Ammon's horn (tissue), 1 donor: ENCODE measurements at places on chromosomes 4 and X.
A peak's percentile ranks its signal among the peaks of the same experiment; 100 is the strongest.

GRCh38 chr4:185257086-185257485 is 47.7 kb downstream of the SNX25 start:
- DNase-seq = no peak

DNA sequence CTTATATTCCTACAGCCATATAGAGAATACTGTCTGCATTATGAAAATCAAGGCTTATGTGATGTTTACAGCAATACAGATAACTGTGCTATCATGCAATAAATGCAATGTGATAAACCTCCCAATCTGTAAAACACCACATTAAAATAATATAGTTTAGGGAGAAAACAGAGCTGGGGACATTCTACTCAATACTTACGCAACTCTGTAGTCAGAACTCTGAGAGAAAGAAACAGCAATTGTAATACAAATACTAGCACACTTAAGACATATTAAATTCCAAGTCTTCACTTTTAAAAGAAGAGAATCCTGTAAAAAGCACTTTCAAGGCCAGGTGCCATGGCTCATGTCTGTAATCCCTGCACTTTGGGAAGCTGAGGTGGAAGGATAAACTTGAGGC is 61.4 kb downstream of the ANKRD17 start:
- DNase-seq = no peak

- no peak for DNase-seq
Observed at GRCh38 chr4:1019320-1019719, 7.9 kb downstream of the FGFRL1 start.

- no peak for DNase-seq
Observed at GRCh38 chr4:119246177-119246733, 33.7 kb downstream of the USP53 start.

DNA sequence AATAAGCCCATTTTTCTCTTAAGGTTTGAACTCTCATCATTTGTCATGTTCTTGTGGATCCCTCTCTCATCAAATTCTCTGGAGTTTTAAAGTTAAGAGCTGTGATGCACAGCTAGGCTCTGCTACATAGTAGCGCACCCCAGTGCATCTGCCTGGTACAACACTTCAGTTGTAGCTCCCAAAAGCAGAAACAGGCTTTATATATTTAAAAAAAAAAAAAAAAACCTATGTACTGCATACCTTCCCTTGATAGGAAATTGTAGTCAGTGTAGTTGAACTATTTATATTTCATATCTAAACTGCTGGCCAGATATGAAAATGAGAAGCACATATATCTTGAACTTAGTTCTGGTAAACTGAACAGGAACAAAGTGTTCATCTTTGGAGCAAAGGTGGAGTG is 131.4 kb downstream of the KLHL13 start:
- DNase-seq = no peak

DNA sequence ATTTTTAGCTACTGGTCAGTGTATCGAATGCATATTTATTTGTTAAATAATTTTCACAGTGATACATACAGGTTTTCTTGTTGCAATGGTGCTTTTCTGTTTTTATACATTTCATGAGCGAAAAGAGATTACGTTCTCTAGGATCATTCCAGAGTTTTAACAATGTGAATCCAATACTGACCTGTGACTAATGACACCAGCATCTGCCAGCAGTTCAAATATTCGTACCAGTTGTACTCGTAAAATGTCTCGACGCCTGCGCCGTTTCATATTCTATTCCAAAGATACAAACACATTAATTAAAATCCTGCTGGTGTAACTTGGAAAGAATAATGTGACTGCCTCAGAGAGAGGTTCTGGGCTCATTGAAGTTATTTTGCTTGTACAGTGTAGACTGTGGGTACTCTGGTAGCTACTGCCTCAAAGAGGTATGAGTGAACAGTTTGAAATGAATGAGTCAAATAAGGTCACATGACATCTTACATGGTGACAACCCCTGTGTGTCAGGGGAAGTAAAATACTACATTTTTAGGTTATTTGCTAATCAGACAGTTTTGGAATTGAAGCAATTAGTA is 80.7 kb downstream of the ZAR1 start:
- DNase-seq = no peak

DNA sequence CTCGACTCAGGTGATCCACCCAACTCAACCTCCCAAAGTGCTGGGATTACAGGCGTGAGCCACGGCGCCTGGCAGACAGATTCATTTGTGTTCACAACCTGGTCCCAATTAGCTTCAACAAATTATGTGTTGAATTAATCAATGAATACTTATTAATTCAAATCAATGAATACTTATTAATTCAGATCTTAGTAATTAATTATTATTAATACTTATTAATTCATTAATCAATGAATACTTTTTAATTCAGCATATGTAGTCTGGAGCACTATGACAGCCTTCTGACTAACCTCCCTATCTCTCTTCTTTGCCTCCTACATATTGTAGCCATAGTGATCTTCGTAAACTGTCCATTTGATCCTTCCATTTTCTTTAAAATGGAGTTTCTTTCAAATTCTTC is 56.7 kb upstream of the RBPJ start:
- no peak for DNase-seq

- no peak for DNase-seq
Observed at GRCh38 chr4:39096847-39097246, 34.8 kb downstream of the KLHL5 start.

DNA sequence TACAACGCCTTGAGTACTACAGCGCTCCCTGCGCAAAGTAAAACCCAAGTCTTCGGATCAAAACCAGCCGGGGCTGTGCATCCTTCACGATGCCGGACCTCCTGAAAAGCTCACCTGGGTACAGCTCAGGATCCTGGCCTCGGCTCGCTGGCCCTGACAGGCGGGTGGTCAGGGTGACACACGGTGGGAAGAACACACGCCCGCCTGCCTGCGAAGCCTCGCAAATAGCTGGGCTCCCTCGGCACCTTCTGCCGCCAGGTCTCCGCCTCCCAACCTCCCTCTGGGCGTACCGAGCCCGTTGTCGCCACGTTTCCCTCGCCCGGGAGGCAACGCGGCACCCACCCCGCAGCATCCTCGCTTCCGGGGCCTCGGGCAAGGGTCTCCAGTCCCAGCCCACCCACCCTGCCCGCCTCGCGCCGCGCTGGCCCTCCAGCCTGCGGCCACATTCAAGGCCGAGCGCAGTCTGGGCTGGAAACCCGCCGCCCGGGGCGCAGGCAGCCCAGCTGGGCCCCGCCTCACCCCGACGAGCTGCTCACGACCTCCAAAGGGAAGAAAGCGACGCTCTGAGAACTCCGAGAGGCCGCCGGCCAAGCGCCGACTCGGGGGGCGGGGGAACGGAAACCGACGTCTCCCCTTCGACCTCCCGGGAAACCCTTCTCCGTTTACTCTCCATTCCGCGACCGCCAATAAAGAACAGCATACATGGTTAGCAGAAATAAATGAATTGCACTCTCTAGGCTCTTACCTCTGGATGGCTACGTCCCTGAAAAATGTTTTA is 511 bp downstream of the PPM1K start:
- peak; percentile 71 for DNase-seq

GRCh38 chr4:84239278-84239845 is 259.7 kb downstream of the NKX6-1 start:
- no peak for DNase-seq

GRCh38 chr4:37165844-37166243 is 78.7 kb upstream of the NWD2 start:
- peak; percentile 15 for DNase-seq

GRCh38 chr4:2304877-2305561 is 43.1 kb upstream of the MXD4 start:
- DNase-seq = no peak

GRCh38 chr4:158818560-158819140 is 49.8 kb downstream of the FNIP2 start:
- DNase-seq = no peak

DNA sequence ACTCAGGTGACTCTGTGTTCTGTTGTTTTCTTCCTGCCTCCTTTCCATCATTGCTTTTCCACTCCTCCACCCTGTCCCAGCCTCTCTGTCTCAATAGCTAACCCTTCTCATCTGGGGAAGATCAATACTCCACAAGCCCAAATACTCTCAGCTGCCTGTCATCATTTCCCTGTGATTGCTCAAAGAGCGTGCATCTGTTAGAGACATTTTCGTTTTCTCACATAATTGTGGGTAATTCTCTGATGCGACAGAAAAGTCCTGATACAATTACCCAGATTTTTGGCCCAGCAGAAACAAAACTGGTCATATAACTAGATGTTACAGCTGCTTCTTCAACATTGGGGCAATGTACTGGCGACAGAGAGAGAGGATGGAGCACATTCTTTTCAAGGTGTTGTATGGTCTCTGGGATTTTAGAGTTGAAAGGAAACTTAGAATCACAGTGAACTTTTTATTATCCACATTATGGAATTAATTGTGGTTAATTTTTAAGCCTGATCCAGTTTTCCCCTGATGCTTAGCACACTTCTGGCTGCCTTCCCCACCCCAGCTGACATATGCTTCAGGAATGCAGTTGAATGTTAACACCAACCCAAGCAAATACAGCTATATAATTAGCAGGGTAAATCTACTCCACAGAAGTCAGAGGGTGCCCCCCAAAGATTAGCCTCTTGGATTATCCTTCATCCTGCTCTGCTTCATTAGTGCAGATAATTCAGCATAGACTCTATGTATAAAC is 171.4 kb upstream of the ANXA3 start:
- DNase-seq = no peak

DNA sequence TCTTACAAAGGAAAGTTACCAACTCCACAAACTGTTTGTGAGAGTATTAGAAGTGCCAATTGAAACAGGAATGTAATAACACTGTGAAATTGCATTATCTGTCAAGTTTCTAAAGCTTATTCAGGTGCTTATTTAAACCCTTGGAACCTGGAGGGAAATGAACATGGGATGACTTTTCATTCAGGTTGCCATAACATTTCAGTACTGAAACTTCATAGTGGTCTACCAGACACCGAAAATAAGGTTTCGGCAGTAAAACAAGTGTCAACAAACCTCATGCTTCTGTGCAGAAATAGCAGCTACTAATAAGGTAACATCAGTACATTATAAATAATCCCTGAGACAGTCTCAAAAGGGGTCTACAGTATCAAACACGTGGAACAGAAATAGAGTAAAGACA is 890.7 kb upstream of the INTU start:
- no peak for DNase-seq

DNA sequence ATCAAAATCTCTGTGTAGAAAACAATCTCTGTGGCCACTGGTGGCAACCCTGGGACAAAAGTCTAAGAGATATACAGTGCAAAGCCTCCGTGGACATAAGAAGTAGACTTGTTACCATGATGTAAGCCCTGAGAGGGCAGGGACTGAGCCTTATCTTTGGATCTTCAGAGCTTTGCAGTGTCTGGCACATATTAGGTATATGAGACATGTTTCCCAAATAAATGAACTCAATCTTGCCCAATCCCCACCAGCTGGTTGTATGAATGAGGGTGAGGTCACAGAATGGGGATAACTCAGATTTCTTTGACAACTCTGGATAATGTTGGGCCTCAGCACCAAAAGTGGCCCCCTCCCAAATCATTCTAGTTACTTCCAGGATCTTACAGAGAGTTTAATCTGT is 511.4 kb upstream of the DIPK2B start:
- no peak for DNase-seq

DNA sequence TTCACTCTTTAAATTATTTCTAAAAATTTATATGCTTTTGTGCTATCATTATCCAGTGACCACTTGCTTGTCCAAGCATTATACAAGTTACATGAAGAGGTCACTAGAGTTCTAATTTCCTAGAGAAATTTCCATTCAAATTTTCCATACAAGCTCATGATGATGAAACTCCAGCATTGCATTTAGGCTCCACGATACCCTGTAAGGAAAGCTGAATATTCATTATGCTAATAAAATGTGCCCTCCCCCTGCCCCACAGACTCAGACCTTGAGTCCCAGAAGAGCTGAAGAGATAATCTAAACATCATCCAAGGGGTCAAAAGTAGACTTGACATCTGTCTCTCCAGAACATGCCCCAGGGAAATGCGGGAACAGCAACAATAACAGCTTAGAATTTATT is 19.6 kb upstream of the FAM156A start:
- no peak for DNase-seq

GRCh38 chr4:151013944-151014343 is 1.1 kb downstream of the LRBA start:
- no peak for DNase-seq

DNA sequence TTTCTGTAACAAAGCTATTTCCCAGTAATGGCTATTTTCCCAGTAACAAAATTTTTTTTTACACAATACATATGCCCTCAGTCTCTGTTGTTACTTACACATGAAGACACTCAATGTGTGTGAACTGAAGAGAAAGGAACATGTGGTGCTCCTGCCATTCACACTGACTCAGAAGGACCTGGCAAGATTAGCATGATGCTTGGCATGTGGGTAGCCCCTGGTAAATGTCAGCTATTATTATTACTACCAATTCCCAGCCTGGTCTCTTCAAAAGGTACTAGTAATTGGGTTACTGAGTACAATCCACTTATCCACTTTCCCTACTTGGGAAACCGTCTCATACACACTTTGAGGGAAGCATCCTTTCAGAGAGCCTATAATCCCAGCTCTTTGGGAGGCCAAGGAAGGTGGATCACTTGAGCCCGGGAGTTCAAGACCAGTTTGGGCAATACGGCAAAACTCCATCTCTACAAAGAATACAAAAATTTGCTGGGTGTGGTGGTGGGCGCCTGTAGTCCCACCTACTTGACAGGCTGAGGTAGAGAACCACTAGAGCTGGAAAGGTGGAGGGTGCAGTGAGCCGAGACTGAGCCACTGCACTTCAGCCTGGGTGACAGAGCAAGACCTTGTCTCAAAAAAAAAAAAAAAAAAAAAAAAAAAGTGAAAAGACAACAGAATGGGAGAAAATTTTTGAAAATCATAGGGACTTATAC is 14.6 kb downstream of the RBBP7 start:
- DNase-seq = no peak

GRCh38 chr4:176308441-176308840 is 11.3 kb upstream of the SPCS3 start:
- no peak for DNase-seq

- no peak for DNase-seq
Observed at GRCh38 chr4:80086296-80086695, 13.3 kb upstream of the ANTXR2 start.

- no peak for DNase-seq
Observed at GRCh38 chr4:68963374-68963773, 11.8 kb upstream of the UGT2A3 start.

GRCh38 chrX:154986826-154987575 is 35.5 kb downstream of the F8 start:
- DNase-seq = no peak

GRCh38 chrX:149898554-149898953 is 17.6 kb downstream of the MAGEA8 start:
- DNase-seq = no peak

DNA sequence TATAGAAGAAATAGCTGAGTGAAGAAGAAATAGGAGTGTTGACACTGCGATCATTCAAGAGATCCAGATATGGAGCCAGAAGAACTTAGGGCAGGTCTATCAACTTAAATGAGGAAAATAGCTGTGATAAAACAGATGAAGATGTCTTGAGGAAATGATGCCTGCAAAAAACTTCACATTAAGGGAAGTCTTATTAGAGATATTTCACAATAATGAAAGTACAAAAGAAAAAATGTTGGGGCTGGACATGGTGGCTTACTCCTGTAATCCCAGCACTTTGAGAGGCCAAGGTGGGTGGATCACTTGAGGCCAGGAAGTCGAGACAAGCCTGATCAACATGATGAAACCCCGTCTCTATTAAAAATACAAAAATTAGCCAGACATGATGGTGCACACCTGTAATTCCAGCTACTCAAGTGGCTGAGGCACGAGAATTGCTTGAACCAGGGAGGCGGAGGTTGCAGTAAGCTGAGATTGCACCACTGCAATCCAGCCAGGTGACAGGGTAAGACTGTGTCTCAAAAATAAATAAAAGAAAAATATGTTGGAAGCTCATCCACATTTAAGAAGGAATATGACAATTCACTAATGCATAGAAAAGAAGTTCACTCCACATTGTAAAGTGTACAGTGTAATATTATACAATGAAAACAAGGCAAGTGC is 56.3 kb downstream of the PKD2 start:
- no peak for DNase-seq
